ENCODE measurements at places on chromosomes 11 and 22. TPM values are rescaled to one million over a fixed set of nuclear protein-coding genes. Genes with fewer than 3 reads are reported as not detected.
A peak's percentile ranks its signal among the peaks of the same experiment; 100 is the strongest.

- peaks cover 3% of the 10 kb centered on the region for H3K36me3 ChIP-seq
- H3K4me1 ChIP-seq: peaks cover 11% of the 10 kb centered on the region
- H3K4me3 ChIP-seq: no peak overlapping the region
- H3K27ac ChIP-seq: no peak overlapping the region
- no peak for DNase-seq
- H3K27me3 ChIP-seq: no peaks in the 10 kb centered on the region
Measured at GRCh38 chr22:29142116-29142515, 63.6 kb upstream of the EMID1 start.

DNA sequence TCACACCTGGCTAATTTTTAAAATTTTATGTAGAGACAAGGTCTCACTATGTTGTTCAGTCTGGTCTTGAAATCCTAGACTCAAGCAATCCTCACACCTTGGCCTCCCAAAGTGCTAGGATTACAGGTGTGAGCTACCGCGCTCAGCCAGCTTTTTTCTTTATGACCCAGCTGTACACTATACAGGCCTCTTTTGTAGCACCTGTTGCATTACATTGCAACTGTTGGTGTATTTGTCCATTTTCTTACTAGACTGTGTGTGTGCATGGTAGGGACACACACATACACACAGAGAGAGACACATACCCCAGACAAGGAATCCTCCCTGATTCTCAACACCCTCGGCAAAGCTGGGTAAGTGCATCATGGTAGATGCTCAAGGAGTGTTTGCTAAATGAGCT, 61.7 kb downstream of the NAV2 start:
- peaks cover 28% of the 10 kb centered on the region for H3K4me1 ChIP-seq
- H3K27ac ChIP-seq: no peak overlapping the region
- peaks cover 5% of the 10 kb centered on the region for H3K36me3 ChIP-seq
- H3K27me3 ChIP-seq: no peaks in the 10 kb centered on the region

- no peaks in the 10 kb centered on the region for H3K4me1 ChIP-seq
- no peak for DNase-seq
- H3K36me3 ChIP-seq: no peaks in the 10 kb centered on the region
- no peak overlapping the region for H3K4me3 ChIP-seq
- no peaks in the 10 kb centered on the region for H3K27me3 ChIP-seq
- H3K27ac ChIP-seq: no peak overlapping the region
Measured at GRCh38 chr22:35576671-35577070, 36.0 kb downstream of the RASD2 start.

DNA sequence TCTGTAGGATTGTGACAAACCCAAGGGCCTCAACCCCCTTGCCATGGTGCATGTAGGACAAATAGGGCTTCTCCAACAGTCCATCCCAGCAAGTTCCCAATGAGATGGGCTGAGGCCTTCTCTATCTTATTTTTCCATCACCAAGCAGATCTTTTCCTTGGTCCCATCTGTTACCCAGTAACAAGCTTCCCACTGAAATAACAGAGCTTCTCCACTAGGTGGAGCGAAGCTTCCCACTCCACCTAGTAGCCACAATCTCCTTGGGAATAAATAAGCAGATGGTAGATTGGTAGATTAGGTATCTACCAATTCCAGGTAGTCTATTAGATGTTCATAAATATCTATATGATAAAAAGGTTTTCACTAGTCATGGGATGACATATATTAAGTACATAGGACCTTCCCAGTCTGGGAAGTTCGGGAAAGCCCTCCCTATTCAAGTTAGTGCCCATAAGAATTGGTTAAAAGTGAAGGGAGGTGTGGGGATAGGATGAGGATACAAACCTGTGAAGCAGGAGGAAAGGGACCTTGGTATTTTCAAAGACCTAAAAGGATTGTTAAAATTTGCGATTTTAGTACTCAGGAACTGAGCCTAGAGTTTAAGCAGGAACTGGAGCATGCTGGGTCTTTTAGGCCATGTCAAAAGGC, 5.9 kb upstream of the OR52L1 start:
- DNase-seq: no peak
- H3K27me3 ChIP-seq: no peaks in the 10 kb centered on the region
- no peak overlapping the region for H3K27ac ChIP-seq
- no peak overlapping the region for H3K4me3 ChIP-seq

- H3K4me3 ChIP-seq: no peak overlapping the region
- no peak for DNase-seq
- no peak overlapping the region for H3K27ac ChIP-seq
- no peaks in the 10 kb centered on the region for H3K27me3 ChIP-seq
- no peaks in the 10 kb centered on the region for H3K4me1 ChIP-seq
- no peaks in the 10 kb centered on the region for H3K36me3 ChIP-seq
Measured at GRCh38 chr11:28822576-28822975, 714.4 kb downstream of the METTL15 start.

DNA sequence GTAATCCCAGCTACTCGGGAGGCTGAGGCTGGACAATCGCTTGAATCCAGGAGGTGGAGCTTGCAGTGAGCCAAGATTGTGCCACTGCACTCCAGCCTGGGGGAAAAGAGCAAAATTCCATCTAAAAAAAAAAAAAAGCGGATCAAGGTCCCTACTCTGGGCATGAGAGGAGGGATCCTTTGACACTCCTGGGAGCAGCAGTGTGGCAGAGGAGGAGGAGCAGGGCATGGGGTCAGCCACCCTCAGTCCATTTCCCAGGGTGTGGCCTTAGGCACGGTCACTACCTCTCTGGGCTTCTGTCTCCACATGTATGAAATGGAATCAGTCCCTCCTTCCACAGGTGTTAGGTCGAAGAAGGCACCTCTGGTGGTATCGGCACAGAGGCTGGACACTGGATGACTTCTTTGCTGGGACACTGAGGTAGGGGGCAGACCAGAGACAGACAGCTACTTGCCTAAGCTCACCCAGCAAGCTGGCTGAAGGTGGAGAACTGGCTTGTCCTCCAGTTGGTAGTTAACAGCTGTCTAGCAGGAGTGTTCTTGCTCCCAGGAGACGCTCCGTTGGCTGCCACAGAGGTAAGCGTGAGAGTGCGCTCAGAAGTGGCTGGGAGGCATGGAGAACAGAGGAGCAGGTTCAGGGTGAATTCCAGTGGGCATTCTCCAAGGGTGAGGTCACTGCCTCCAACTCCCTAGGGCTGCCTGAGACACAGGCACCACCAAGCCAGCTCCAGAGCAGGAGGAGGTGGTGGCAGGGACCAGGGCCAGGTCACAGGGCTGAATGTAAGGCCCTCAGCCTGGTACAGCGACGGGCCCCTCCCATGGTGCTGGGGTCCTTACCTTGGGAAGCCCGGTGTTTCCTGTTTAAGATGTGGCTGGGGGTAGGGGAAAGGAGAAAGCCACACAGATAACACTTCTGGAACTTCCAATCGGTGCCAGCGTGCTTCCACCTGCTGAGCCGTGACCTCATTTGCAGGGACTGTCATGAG, 19.5 kb downstream of the TXN2 start:
- no peak overlapping the region for H3K27ac ChIP-seq
- DNase-seq: peak; percentile 81
- no peak overlapping the region for H3K4me3 ChIP-seq
- H3K4me1 ChIP-seq: peaks cover 2% of the 10 kb centered on the region
- H3K36me3 ChIP-seq: no peaks in the 10 kb centered on the region

- no peaks in the 10 kb centered on the region for H3K27me3 ChIP-seq
- no peaks in the 10 kb centered on the region for H3K4me1 ChIP-seq
- no peak for DNase-seq
- no peak overlapping the region for H3K4me3 ChIP-seq
- H3K27ac ChIP-seq: no peak overlapping the region
Measured at GRCh38 chr11:10629411-10630002, 61.0 kb upstream of the LYVE1 start.

DNA sequence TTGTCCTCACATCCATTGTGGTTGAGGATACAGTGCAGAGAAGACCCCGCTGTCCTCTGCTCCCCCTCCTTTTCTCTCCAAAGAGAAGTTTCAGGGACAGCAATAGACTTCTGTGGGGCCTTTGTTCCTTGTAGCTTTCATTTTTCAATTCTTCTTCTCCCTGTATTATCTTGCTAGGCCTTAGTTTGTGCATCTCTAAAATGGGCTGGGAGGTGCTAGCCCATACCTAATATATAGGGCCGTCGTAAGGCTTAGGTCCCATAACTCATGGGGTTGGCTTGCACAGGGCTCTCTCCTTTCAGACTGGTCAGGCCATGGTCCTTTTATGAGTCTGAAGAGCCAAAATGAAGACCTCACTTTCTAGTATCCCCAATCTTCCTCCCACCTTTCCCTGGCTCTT, 33.0 kb downstream of the ZBTB16 start:
- no peaks in the 10 kb centered on the region for H3K36me3 ChIP-seq
- no peaks in the 10 kb centered on the region for H3K4me1 ChIP-seq
- H3K27me3 ChIP-seq: no peaks in the 10 kb centered on the region
- H3K4me3 ChIP-seq: no peak overlapping the region
- H3K27ac ChIP-seq: no peak overlapping the region

DNA sequence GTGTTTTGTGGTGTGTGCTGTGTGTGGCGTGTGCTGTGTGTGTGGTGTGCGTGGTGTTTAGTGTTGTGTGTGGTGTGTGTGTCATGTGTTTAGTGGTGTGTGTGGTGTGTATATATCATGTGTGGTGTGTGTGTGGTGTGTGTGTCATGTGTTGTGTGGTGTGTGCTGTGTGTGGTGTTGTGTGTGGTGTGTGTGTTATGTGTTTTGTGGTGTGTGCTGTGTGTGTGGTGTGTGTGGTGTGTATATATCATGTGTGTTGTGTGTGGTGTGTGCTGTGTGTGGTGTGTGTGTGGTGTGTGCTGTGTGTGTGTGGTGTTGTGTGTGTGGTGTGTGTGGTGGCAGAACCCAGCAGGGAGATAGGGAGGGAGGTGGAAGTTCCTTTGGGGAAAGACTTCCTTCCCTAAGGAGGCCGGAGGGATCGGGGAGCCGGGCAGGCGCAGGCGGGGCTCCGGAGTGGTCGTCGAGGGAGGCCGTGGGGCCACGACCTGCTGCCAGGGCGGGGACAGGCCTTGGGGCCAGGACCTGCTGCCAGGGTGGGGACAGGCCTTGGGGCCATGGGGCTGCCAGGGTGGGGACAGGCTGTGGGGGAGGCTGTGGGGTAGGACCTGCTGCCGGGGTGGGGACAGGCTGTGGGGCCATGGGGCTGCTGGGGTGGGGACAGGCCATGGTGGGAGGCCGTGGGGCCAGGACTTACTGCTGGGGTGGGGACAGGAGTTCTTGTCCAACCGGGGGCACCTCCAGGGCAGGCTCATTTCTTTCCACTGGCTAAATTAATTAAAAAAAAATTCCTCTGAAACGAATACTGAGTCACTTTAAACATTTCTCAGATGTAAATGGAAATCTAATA, 15.2 kb downstream of the PIM3 start:
- DNase-seq: peak; percentile 60
- no peak overlapping the region for H3K4me3 ChIP-seq
- no peak overlapping the region for H3K27ac ChIP-seq
- H3K4me1 ChIP-seq: no peaks in the 10 kb centered on the region
- H3K36me3 ChIP-seq: no peaks in the 10 kb centered on the region
- no peaks in the 10 kb centered on the region for H3K27me3 ChIP-seq

GRCh38 chr11:63906585-63906984, 10.4 kb downstream of the RCOR2 start:
- H3K36me3 ChIP-seq: peaks cover 48% of the 10 kb centered on the region
- H3K4me1 ChIP-seq: no peaks in the 10 kb centered on the region
- no peaks in the 10 kb centered on the region for H3K27me3 ChIP-seq
- no peak overlapping the region for H3K27ac ChIP-seq

DNA sequence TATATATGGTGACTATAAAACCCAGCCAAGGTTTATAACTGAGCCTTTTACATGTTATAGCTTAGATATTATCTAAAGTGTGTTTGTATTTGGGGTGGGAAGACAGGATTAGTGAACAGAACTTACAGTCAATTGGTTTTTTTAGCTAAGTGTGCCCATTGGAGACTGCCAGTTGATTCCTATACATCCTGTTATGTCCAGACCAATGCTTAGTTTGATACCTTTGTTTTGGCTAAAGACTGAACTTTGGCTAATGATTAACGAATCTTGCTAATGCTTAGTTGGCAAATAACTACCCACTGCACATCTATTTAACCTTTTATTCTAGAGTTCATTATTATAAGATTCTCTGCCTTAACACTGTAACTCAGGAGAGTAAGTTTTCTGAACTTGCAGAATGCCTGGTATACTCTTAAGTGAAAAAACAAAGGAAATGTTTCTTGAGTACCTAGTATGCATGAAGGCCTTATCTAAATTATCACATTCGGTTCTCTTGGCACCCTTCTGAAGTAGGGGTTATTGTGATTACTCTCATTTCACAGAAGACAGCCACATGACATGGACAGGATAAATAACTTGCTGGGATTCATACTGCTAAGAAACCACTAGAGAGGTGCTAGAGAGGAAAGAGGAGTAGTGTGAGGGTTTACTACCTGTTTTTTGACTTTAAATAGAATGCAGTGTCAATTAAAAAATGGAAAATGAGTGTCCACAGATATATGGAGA, 54.0 kb downstream of the KREMEN1 start:
- no peaks in the 10 kb centered on the region for H3K36me3 ChIP-seq
- no peaks in the 10 kb centered on the region for H3K27me3 ChIP-seq
- no peak overlapping the region for H3K4me3 ChIP-seq
- no peaks in the 10 kb centered on the region for H3K4me1 ChIP-seq

DNA sequence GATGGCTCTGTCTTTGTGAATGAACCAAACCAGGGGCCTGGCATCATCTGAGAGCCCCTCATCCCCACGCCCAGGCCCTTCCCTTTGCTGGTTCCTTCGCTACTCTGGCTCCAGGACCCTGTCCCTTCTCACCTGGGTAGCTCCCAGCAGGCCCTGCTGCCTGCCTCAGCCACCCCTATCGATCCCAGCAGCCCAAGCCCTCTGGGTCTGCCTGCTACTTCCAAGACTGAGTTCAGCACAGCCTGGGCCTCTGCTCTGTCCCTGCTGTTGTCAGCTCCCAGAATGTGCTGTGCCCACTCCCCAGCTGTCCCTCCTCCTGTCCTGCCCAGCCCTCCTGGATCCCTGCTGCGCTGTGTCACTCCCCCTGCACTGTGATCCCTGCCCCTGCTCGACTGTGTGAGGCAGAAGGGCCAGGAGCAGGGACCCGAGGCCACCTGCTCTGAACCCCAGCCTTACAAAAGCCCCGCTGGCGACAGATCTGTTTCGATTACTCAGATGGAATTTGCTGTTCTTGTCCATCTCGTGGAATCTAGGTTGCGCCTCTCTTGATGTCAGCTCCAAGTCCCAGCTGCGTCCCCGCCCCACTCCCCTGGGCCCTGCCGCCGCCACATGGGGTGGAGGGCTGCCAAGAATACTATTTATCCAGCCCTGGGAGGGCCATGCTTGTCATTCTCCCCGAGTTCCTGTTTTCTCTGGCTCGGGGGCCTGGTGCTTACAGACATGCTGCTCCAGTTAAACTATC, 13.0 kb downstream of the MRPL21 start:
- H3K27me3 ChIP-seq: no peaks in the 10 kb centered on the region
- H3K27ac ChIP-seq: no peak overlapping the region
- no peaks in the 10 kb centered on the region for H3K4me1 ChIP-seq
- peaks cover 21% of the 10 kb centered on the region for H3K36me3 ChIP-seq
- H3K4me3 ChIP-seq: peak overlapping the region; percentile 29

- no peak for DNase-seq
- H3K4me1 ChIP-seq: no peaks in the 10 kb centered on the region
- no peak overlapping the region for H3K27ac ChIP-seq
- no peaks in the 10 kb centered on the region for H3K27me3 ChIP-seq
- H3K36me3 ChIP-seq: no peaks in the 10 kb centered on the region
- H3K4me3 ChIP-seq: no peak overlapping the region
Measured at GRCh38 chr11:86558841-86559240, 113.6 kb downstream of the ME3 start.

Gene RAB36
- 1.4 TPM for total RNA-seq

Gene SMTNL1
- not detected for total RNA-seq

Gene BEST1
- total RNA-seq: 0.24 TPM

Gene CHEK1
- 119 TPM for total RNA-seq

Gene NNMT
- not detected for total RNA-seq

Gene EXPH5
- total RNA-seq: 3.1 TPM
